ENCODE measurements at places on chromosomes 2 and 18.

- no peak for DNase-seq
Measured at GRCh38 chr18:3654442-3655253, 204.7 kb downstream of the TGIF1 start.

- no peak for DNase-seq
Measured at GRCh38 chr2:105393373-105394055, 5.3 kb downstream of the FHL2 start.

DNA sequence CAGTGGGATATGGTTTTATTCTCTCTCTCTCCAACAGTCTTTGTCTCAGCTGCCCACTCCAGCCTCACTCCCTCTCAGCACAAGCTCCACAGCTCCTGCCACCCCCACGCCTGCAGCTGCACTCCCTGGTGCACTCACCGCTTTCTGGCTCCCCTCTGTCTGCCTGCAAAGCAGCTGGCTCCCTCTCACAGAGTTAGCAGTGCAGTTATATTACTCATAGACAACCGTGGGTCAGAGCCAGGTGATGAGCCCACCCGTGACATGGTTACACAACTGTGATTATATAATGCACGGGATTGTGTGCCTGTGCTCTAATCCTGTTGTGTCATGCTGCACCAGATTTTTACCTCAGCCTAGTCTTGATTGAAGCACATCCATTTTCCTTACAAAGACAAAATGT lies 276.9 kb upstream of the CHAC2 start:
- no peak for DNase-seq

- no peak for DNase-seq
Measured at GRCh38 chr2:227623226-227623625, 5.9 kb downstream of the SCYGR4 start.

DNA sequence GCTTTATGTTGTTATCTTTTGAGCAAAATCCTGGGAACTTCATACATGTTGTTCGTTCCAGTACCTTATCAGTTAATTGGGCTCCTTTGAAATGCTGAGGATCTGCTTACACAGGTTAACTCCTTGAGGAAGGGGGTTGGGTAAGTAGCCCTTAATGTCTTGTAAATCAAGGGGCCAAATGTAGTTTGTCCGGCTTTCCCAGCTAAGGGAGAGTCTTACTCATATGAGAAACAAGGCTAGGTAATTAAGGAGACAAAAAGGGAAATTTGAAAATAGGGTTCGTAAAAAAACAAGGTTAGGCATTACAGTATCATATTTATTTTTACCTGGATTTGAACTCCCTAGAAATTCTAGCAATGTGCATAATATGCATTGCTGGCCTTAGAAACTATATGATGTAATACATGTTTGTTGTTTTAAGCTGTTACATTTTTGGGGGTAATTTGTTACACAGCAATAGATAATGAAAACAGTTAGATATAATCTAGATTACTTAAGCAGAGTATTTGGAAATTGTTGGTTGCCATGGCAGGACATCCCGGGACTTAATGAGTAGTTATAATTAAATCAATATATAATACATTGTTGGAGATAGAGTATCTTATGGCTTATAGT lies 30.9 kb upstream of the RNF149 start:
- no peak for DNase-seq

DNA sequence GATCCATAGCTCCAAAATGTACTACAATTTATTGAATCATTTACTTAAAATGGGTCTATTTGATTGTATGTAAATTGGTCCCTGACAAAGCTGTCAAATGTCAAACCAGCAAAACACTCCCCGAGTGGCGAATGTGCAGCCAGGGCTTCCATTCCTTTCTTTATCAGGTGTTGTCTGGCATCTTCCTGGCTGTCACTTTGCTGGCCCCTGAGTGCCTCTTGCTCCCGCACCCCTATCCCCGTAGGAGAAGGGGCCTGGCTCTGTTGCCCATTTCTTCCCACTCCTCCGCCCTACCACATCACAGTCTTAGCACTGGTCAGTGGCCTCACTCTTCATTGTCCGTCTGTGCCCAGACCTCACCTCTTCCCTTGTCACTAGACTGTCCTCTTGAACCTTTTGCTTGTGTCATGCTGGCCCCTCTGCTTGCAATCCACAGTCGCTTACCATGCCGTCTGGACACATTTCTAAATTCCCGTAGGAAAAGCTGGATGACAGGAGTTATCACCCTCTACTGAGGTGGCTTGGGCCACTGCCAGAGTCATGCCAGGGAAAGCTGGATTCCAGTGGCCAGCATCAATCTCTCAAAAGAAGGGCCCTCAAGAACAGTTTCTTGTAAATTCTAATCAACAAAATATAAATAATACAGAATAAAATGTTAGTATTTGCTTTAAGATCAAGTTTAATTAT lies 15.4 kb downstream of the UBE2F start:
- no peak for DNase-seq

- DNase-seq = no peak
Measured at GRCh38 chr2:92074549-92074898, 2796.7 kb upstream of the TEKT4 start.

GRCh38 chr18:73615506-73615905 lies 532.1 kb downstream of the FBXO15 start:
- DNase-seq = no peak

DNA sequence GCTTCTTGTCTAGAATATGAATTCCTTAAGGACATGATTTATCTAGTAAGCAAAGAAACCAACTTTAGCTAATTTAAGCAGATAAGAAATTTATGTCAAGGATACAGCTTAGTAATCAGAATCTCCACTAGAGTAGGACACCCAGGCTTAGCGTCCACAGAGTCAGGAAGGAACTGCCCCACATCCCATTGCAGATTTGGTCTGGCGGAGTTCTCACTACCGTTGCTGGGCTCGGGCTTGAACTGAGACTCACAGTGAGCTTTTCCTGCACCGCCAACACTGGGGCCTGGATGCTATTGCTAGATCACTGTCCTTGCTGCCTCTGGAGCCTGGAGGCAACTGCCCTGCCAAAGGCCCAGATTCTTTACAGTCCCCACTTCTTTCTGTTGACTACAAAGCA lies 68.1 kb downstream of the SMAD4 start:
- no peak for DNase-seq

- DNase-seq = no peak
Measured at GRCh38 chr2:107358362-107358761, 468.3 kb upstream of the RGPD4 start.

- no peak for DNase-seq
Measured at GRCh38 chr2:201378496-201379397, 21.6 kb upstream of the FLACC1 start.

DNA sequence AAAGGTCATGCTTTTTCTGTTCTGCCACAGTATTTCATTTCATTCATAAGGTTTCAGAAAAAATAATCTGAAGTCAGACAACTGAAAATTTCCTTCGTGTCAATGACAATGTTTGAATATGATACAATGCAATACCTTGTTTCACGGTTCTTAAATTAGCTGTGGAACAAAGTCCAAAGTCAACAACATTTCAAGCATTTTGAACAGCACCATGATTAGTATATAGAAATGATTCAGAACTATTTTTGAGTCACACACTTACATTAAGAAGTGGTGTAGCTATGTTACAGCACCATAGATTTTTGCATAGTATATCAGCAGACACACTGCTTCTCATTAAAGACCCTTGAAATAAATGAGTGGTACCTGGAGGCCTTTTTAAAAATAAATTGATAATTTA lies 178.3 kb upstream of the DSEL start:
- no peak for DNase-seq

- no peak for DNase-seq
Measured at GRCh38 chr18:75132098-75132870, 76.7 kb downstream of the PTGR3 start.

DNA sequence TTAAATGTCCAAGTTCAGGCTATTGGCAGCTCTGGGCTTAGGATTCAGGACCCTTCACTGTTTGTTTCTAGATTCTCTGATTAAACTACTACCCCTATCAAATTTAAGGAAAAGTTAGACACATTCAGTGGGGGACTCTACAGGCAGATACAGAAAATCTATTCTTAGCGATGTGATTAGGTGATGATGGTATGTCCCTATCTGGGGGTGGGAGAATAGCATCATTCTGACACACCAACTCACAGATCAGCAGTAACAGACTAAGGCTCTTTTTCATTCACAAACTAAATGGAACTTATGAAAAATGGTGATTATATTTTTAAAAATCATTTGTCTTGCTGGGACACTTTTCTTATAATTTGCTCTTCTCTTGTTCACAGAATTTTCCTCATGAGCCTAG lies 232.9 kb upstream of the CDH2 start:
- no peak for DNase-seq

DNA sequence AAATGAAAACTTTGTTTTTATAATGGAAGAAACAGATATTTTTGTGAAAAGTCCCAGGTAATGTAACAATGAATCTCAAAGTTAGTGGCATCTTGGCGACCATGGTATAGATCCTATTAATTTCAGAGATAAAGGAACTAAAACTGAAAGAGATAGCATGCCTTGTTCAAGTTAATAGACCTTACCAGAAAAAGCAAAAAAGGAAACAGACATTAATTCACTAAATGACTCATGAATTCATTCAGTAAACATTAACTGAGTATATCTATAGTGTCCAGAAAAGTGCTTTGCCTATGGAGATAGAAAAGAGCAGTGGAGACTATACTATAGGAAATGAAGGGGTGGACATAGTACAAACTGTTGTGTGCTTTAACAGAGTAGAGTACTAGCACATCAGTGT lies 763.3 kb downstream of the TRIB2 start:
- no peak for DNase-seq

DNA sequence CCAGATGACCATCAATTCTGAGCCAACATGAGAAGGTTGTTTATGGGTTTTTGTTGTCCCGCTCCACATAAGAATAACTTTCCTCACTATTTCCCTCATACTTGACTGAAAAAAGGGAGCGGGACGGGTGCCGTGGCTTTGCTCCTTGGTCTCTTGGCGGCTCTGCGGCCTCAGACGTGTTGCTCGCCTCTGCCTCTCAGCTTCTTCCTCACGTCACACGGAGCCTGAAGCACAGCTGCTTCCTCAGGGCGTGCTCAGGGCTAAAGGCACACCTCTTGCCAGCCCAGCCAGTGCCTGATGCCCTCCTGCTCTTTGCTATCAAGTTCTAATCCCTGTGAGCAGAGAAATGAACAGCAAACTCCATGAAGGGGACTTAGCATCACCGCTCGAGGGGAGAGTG lies 17.9 kb upstream of the ID2 start:
- DNase-seq = no peak

GRCh38 chr2:85216927-85217326 lies 83.7 kb downstream of the TCF7L1 start:
- no peak for DNase-seq
